Glutamatergic neuron (in vitro differentiated cells): ENCODE measurements at places on chromosomes 11 and 22.

GRCh38 chr11:3904228-3904627 lies 48.8 kb downstream of the STIM1 start:
- H3K36me3 ChIP-seq, result no peaks in the 10 kb centered on the region
- no peaks in the 10 kb centered on the region for H3K4me1 ChIP-seq
- H3K27ac ChIP-seq, result no peak overlapping the region
- no peak overlapping the region for H3K4me3 ChIP-seq

- no peak for DNase-seq
- H3K27ac ChIP-seq, result no peak overlapping the region
- no peak overlapping the region for H3K4me3 ChIP-seq
- no peaks in the 10 kb centered on the region for H3K27me3 ChIP-seq
These were observed 1217.9 kb downstream of the LRRC4C start for GRCh38 chr11:40241524-40242051.

GRCh38 chr11:37511425-37511933 lies 913.4 kb upstream of the RAG2 start:
- H3K36me3 ChIP-seq, result no peaks in the 10 kb centered on the region
- H3K4me3 ChIP-seq, result no peak overlapping the region
- no peak for DNase-seq

DNA sequence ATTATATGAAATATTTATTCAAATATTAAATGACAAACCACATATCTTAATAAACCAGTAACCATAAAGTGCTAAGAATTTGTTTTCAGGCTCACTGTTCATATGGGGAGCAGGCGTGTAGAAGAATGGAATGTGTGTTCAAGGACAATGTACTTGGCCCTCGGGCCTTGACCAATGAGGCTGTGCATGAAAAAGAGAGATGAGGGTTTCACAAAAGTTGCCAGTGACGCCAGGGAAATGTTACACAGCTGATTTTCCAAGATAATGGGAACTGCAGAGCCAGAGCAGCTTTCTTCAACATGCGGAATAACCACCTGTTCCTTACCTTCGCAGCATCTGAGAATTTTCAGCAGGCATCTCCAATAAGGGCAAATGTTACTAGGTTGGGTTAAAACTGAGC lies 4.2 kb downstream of the SF1 start:
- no peak overlapping the region for H3K27ac ChIP-seq
- no peak for DNase-seq
- H3K4me3 ChIP-seq, result no peak overlapping the region
- peaks cover 22% of the 10 kb centered on the region for H3K4me1 ChIP-seq

DNA sequence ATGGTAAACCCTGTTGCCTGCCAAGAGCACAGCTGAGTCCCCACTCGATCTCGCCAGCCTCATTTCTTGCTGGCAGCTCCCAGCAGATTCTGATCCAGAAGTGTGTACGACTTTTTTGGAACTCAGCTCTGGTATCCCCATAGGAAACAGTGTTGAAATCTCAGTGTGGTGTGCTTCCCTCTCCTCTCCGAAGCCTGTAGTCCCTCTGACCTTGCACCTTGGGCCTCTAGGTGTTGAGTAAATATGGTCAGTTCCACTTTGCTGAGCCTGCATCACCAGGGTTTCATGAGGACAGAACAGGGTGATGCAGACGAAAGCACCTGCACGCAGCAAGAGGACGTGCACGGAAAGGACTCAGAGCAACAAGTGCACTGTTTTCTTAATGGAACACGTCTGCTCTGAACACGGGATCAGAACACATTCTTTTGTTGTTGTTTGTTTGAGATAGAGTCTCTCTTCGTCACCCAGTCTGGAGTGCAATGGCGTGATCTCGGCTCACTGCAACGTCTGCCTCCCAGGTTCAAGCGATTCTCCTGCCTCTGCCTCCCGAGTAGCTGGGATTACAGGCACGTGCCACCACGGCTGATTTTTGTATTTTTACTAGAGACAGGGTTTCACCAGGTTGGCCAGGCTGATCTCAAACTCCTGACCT lies 3.8 kb upstream of the CPT1A start:
- H3K4me1 ChIP-seq, result peaks cover 2% of the 10 kb centered on the region
- no peak for DNase-seq
- H3K27me3 ChIP-seq, result peaks cover 16% of the 10 kb centered on the region

GRCh38 chr11:78810559-78811009 lies 235.9 kb upstream of the NARS2 start:
- no peak for DNase-seq
- H3K36me3 ChIP-seq, result no peaks in the 10 kb centered on the region
- H3K4me1 ChIP-seq, result peaks cover 11% of the 10 kb centered on the region
- no peak overlapping the region for H3K27ac ChIP-seq
- no peak overlapping the region for H3K4me3 ChIP-seq

GRCh38 chr22:36334821-36335603 lies 52.8 kb downstream of the MYH9 start:
- peaks cover 13% of the 10 kb centered on the region for H3K27me3 ChIP-seq
- H3K36me3 ChIP-seq, result no peaks in the 10 kb centered on the region
- no peak overlapping the region for H3K4me3 ChIP-seq
- H3K27ac ChIP-seq, result no peak overlapping the region

DNA sequence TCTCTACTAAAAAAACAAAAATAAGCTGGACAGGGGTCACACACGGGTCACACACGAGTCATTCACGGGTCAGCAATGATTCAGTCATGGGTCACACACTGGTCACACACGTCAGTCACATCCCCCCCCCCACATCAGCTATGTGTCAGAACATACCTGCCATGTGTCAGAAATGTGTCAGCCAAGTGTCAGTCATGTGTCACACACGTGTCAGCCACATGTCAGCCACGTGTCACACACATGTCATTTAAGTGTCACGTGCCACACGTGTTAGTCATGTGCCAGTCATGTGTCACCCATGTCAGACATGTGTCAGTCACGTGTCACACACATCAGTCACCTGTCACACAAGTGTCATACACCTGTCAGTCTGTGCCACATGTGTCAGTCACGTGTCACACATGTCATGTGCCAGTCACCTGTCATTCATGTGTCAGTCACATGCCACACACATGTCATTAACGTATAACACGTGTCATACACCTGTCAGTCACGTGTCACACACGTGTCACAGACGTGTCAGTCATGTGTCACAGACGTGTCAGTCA lies 28.7 kb upstream of the MMP20 start:
- H3K4me3 ChIP-seq, result no peak overlapping the region
- peaks cover 1% of the 10 kb centered on the region for H3K27me3 ChIP-seq
- no peak overlapping the region for H3K27ac ChIP-seq
- H3K4me1 ChIP-seq, result no peaks in the 10 kb centered on the region
- no peaks in the 10 kb centered on the region for H3K36me3 ChIP-seq

GRCh38 chr22:22218302-22218701 lies 26.3 kb upstream of the VPREB1 start:
- H3K4me1 ChIP-seq, result no peaks in the 10 kb centered on the region
- H3K27me3 ChIP-seq, result peaks cover 13% of the 10 kb centered on the region
- no peak for DNase-seq
- no peaks in the 10 kb centered on the region for H3K36me3 ChIP-seq
- H3K4me3 ChIP-seq, result no peak overlapping the region

- peak overlapping the region; percentile 49 for H3K27ac ChIP-seq
- H3K4me3 ChIP-seq, result peak overlapping the region; percentile 26
- H3K36me3 ChIP-seq, result peaks cover 12% of the 10 kb centered on the region
These were observed 51.5 kb downstream of the FAM181B start for GRCh38 chr11:82682003-82682751.

DNA sequence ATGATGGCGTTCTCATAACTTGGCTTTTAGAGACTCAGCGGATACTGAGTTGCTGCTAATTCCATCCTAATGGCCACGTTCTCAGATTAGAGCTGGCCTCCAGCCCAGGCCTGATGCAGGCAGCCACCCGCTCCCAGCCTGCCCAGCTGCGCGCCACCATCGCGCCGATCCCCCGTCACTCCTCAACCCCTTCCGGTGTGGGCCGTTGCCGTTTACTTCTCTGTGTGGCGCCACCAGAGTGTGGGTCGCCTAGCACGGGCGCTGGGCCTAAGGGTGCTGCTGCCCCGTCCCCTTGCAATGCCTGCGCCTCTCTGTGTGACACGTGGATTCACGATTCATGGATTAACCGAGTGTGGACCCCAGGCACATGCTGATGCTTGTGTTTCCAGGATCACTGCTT lies 1116.0 kb downstream of the BRD1 start:
- H3K27me3 ChIP-seq, result peaks cover 7% of the 10 kb centered on the region
- no peak for DNase-seq
- H3K4me3 ChIP-seq, result no peak overlapping the region

DNA sequence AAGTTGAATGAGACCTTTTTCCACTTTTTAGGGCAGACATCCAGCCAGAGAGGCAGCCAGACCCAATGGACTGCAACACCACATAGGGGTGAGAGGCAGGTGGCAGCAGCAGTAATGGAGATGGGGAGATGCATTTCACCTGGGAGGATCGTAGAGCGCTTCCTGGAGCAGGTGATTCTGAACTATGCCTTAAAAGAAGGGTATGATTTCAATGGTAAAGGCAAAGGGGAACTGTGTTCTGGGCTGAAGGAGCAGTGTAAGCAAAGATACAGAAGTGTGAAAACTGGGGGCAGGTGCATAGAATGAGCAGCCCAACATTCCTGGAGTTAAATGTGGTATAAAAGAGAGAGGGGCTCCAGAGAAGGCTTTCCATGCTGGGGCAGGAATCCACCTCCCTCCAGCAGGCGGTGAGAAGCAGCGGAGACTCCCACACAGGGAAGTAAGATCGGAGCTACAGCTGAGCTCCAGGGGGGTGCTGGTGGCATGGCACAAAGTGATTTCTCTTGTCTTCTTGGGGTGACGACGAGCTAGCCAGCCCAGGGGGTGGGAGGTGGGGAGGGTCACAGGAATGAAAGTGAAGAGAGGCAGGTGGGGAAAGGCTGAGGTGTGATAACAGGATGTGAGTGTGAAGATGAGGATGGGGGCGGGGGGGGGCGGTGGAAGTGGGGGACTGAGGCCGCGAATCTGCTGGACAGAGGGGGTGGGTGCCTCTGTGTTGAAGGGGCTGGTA lies 4.3 kb upstream of the SERHL2 start:
- H3K36me3 ChIP-seq, result no peaks in the 10 kb centered on the region
- H3K27me3 ChIP-seq, result peaks cover 11% of the 10 kb centered on the region
- no peak overlapping the region for H3K27ac ChIP-seq
- no peaks in the 10 kb centered on the region for H3K4me1 ChIP-seq
- H3K4me3 ChIP-seq, result no peak overlapping the region

DNA sequence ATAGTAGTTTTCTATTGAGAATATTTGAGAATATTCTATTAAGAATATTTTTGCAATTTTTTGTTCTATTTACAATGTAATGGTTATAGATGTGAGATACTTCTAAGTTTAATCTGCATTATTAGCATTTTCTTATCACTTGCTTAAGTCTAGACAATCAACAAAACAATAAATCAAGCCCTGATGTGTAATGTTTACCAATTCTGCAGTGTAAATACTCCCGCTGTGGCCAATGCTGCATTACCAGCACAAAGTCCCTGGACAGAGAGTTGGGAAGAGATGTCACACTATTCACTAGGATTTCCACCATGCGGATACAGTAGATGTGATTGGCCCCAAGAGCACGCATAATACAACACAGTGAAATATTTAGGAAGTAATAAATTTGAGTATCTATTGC lies 47.6 kb upstream of the GCAT start:
- no peak overlapping the region for H3K27ac ChIP-seq
- H3K4me3 ChIP-seq, result peak overlapping the region; percentile 8
- peaks cover 14% of the 10 kb centered on the region for H3K4me1 ChIP-seq
- no peak for DNase-seq

DNA sequence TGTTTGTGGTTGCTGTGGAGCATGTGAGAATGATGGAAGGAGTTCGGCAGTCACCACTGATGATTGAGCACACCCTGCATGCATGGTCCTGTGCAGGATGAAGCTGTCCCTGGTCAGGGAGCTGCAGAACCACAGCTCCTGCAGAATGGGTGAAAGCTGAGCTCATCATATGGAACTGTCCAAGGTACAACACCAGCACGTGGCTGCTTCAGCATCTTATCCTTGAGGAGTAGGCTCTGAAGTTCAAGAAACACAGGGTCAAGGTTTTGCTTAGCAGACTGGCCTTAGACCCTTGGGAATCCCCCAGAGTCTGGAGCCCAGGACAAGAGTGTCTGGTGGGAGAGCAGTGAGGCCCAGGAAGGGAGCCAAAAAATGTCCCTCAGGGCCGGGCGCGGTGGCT lies 182.4 kb upstream of the LARGE1 start:
- no peak overlapping the region for H3K4me3 ChIP-seq
- peaks cover 2% of the 10 kb centered on the region for H3K36me3 ChIP-seq
- H3K4me1 ChIP-seq, result peaks cover 11% of the 10 kb centered on the region
- H3K27ac ChIP-seq, result no peak overlapping the region
- DNase-seq, result no peak
- H3K27me3 ChIP-seq, result peaks cover 9% of the 10 kb centered on the region

DNA sequence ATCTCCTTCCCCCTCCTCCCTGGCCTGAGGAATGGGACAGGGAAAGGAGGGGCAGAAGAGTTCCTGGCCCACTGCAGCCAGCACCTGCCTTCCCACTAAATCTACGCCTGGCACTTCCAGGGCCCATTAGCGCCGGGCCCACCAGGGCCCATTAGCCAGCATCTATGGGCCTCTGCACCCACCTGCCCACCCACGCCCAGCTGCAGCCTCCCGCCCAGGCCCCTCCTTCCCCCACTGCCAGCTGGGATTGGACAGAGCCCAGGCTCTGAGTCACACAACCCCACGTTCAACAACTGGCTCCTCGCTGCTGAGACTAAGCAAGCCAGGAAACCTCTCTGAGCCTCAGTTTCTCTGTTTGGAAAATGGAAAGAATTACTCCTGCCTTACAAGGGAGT lies 48.7 kb downstream of the CYTH4 start:
- peak; percentile 50 for DNase-seq
- no peak overlapping the region for H3K4me3 ChIP-seq
- H3K27ac ChIP-seq, result no peak overlapping the region
- peaks cover 15% of the 10 kb centered on the region for H3K27me3 ChIP-seq
- no peaks in the 10 kb centered on the region for H3K36me3 ChIP-seq

- peaks cover 2% of the 10 kb centered on the region for H3K27me3 ChIP-seq
- peaks cover 24% of the 10 kb centered on the region for H3K36me3 ChIP-seq
- no peak overlapping the region for H3K4me3 ChIP-seq
- H3K4me1 ChIP-seq, result peaks cover 3% of the 10 kb centered on the region
These were observed 67.4 kb downstream of the ZNRF3 start for GRCh38 chr22:28950617-28951411.

DNA sequence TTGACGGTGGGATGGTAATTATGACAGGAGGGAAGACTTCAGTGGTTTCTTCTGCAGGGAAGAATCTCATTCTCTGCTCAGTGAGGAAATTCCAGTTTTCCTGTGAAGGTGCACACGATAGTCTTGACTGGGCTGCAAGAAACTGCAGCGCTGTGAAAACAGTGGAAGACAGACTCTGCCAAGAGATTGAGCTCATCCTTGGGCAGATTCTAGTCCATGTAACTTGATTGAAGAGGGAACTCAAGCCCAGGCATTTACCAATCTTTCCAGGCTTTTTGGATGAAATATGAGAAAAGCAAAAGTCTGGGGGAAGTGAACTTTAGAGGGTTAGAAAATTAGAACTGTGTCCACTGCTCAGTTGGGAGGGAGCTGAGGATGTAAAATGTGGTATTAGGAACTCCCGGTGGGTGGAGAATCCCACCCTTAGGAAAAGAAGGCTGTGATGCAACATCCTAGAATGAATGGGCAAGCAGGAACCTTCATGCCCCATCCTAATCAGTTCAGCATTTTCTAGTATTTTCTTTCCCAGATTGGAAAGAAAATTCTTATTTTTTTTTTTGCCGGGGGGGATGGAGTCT lies 212.6 kb downstream of the DBX1 start:
- no peak overlapping the region for H3K27ac ChIP-seq
- no peak overlapping the region for H3K4me3 ChIP-seq
- peaks cover under 1% of the 10 kb centered on the region for H3K4me1 ChIP-seq
- no peak for DNase-seq
- no peaks in the 10 kb centered on the region for H3K27me3 ChIP-seq

- no peak for DNase-seq
- H3K4me3 ChIP-seq, result no peak overlapping the region
- no peak overlapping the region for H3K27ac ChIP-seq
- no peaks in the 10 kb centered on the region for H3K27me3 ChIP-seq
- no peaks in the 10 kb centered on the region for H3K4me1 ChIP-seq
These were observed 164.0 kb upstream of the UBASH3B start for GRCh38 chr11:122491509-122491908.
